CD4-positive, alpha-beta memory T cell (primary cell): ENCODE measurements at places on chromosomes 4 and X.

DNA sequence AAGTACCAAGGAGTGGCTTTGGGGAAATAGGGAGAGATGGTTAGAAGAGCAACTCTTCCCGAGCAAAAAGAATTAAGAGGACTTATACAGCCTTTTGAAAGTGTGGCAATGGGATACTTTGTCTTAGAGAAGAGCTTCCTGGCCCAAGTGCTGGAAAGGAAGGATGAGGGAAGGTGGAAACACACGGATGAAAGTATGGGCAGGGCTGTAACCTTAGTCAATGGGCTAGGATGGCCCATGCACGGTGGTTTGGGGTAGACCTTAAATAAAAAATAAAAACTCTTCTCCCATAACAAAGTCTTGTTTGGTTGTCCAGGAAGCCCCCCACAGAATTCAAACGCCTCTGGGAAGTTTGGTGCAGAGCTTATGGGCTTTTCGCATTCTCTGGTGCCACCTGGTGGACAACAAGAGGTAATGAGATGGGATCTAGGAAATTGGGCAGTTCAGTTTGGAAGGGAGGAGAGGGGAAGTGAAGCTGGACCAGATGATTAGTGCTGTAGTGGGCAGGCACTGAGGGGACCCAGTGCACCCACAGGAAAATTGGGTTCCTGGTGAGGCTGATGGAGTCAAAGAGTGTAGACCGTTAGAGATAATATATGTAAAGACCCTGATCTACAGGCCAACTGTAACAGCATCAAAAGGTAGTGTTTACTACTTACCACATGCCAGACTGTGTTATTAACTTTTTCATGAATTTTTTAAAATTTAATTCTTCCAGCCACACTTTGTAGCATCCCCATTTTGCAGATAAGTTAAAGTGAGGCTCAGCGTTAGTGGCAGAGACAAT, 13.8 kb upstream of the ENOX2 start:
- H3K27ac ChIP-seq: no peak overlapping the region
- no peaks in the 10 kb centered on the region for H3K27me3 ChIP-seq
- DNase-seq: peak; percentile 39
- no peaks in the 10 kb centered on the region for H3K36me3 ChIP-seq
- no peaks in the 10 kb centered on the region for H3K4me1 ChIP-seq

GRCh38 chrX:135477576-135477975, 42.9 kb upstream of the INTS6L start:
- no peaks in the 10 kb centered on the region for H3K36me3 ChIP-seq
- peak; percentile 44 for DNase-seq
- H3K4me3 ChIP-seq: no peak overlapping the region
- H3K27me3 ChIP-seq: no peaks in the 10 kb centered on the region

DNA sequence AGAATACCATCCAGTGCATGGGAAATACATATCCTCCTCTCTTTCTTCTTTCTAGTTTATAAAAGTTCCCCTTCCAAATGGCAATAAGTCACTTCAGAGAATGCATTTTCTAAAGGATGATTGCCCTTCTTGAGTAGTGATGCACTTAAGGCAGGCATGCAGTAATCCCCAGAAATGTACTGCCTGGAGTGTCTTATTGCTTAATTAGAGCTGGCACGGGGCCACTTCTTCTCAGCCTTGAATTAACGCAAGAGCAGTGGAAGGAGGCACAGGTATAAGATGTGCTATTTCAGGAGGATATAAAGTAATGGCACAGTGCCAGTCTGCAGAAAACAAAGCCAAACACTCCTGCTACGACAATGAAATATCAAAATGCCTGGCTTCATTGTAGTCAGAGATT, 371.4 kb upstream of the FAM241A start:
- no peaks in the 10 kb centered on the region for H3K27me3 ChIP-seq
- no peak overlapping the region for H3K4me3 ChIP-seq
- no peaks in the 10 kb centered on the region for H3K4me1 ChIP-seq
- no peaks in the 10 kb centered on the region for H3K36me3 ChIP-seq
- H3K27ac ChIP-seq: no peak overlapping the region
- no peak for DNase-seq

DNA sequence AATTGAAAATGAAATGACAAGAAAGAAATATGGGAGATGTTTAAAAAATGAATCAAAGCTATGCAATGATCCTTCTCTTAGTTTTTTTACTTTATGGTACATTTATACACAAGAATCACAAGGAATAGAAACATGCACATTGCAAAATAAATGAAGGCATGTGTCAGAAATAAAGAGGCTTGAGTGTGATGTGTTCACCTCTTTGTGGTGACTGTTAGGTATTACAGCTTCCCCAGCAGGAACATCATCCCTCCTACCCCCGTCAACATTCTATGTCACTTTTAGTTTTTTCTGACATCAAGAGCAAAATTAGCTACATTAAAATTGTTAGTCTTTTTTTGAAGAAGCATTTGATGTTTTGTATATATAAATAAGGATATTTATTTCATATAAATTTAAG, 214.8 kb downstream of the SLC4A4 start:
- H3K27me3 ChIP-seq: no peaks in the 10 kb centered on the region
- no peak overlapping the region for H3K27ac ChIP-seq
- no peaks in the 10 kb centered on the region for H3K4me1 ChIP-seq
- no peak for DNase-seq
- H3K36me3 ChIP-seq: no peaks in the 10 kb centered on the region
- no peak overlapping the region for H3K4me3 ChIP-seq

GRCh38 chrX:20005883-20006282, 15.0 kb upstream of the BCLAF3 start:
- no peak overlapping the region for H3K27ac ChIP-seq
- no peak overlapping the region for H3K4me3 ChIP-seq
- DNase-seq: no peak
- no peaks in the 10 kb centered on the region for H3K36me3 ChIP-seq
- H3K27me3 ChIP-seq: no peaks in the 10 kb centered on the region
- no peaks in the 10 kb centered on the region for H3K4me1 ChIP-seq

- no peak for DNase-seq
- no peaks in the 10 kb centered on the region for H3K36me3 ChIP-seq
- no peak overlapping the region for H3K4me3 ChIP-seq
These were observed 684.0 kb upstream of the PRKX start for GRCh38 chrX:4397471-4397870.

- H3K4me3 ChIP-seq: no peak overlapping the region
- no peaks in the 10 kb centered on the region for H3K36me3 ChIP-seq
- no peaks in the 10 kb centered on the region for H3K4me1 ChIP-seq
- no peak overlapping the region for H3K27ac ChIP-seq
These were observed 238.8 kb downstream of the KCNIP4 start for GRCh38 chr4:21709761-21710160.

DNA sequence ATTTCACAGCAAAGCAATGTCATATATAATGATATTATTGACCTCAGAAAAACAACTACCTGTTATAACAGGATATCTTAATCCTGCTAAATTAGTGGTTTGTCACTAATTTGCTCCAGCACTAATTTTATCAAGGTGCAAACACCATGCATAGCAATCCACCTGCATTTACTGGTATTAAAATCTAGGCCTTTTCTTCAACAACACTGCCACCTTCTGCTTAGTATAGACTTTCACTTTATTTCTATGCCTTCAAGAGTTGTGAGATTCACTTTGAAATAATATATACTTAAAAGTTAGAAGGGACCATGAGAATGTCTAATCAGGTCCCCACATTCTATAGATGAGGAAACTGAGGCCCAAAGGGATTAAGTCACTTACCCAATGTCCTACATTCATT, 82.1 kb upstream of the IQCM start:
- DNase-seq: no peak
- H3K36me3 ChIP-seq: no peaks in the 10 kb centered on the region
- H3K27me3 ChIP-seq: no peaks in the 10 kb centered on the region
- H3K4me1 ChIP-seq: no peaks in the 10 kb centered on the region
- H3K27ac ChIP-seq: no peak overlapping the region
